ENCODE measurements at places on chromosomes 6 and 20.
A peak's percentile ranks its signal among the peaks of the same experiment; 100 is the strongest.

GRCh38 chr6:111782887-111783466, 90.3 kb downstream of the FYN start:
- DNase-seq, result no peak

GRCh38 chr6:105374010-105374420, 28.9 kb downstream of the PREP start:
- DNase-seq, result no peak

GRCh38 chr20:3221398-3222226, 12.3 kb downstream of the ITPA start:
- DNase-seq, result peak; percentile 48

DNA sequence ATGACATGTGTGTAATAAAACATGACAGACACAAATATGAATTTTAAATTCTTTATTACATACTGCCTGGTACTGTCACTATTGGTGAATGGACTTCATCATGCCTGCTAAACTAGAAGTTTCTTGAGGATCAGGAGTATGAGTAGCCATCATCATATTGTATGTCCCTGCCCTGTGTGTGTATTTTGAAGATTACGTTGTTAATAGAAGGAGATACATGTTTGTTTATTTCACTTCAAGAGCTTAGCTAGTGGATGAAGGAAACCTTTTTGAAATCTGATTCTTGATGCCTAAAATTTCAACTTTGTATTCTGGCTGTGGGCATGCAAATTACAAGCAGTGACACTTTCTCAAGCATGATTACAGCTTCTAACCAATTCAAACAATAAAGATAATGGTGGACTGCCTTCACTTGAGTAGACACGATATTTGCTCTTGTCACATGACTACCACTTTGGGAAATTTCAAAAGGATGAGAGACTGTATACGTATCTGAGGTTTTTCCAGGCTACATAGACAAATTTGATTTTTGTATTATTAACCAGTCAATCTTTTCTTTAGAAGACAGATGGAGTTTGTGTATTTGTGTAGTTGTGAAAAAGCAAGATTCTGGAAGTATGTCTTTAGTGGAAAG, 3.5 kb downstream of the TBPL1 start:
- no peak for DNase-seq

GRCh38 chr6:3756546-3756945, 5.0 kb upstream of the PXDC1 start:
- DNase-seq, result no peak

DNA sequence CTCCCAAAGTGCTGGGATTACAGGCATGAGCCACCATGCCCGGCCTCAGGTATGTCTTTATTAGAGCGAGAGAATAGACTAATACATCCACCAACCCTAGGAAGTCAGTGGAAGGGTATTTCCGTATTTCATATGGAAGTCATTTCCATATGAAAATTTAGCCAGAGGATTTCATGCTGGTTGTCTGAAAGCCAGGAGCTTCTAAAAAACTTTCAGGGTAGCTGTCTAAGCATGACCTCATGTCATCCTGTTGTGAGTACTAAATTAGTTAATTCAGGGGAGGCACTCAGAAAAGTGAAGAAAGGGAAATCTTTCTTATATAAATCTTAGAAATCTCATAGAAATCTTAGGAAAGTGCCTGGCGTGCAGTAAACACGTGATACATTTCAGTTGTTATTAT, 16.5 kb downstream of the SLC52A3 start:
- no peak for DNase-seq

- DNase-seq, result peak; percentile 82
Observed at GRCh38 chr6:106134906-106135634, 48.9 kb downstream of the PRDM1 start.

DNA sequence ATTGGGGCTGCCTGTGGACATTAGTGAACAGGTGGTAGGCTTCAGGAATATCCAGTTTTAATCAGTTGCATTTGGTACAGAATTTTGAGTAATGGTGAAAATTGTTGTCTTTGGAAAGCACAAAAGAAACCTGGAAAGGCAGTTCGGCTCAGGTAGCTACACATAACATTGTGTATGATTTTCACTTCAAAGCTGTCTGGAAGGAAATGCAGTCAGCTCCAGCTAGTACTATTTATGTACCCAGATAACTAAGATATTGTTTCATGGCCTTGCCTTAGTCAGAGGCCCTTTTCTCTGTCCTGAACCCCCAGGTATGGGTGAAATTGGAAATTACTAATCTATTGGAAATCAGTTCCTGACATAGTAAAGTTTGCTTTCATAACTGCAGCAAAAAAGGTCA, 195.6 kb upstream of the UST start:
- DNase-seq, result no peak

DNA sequence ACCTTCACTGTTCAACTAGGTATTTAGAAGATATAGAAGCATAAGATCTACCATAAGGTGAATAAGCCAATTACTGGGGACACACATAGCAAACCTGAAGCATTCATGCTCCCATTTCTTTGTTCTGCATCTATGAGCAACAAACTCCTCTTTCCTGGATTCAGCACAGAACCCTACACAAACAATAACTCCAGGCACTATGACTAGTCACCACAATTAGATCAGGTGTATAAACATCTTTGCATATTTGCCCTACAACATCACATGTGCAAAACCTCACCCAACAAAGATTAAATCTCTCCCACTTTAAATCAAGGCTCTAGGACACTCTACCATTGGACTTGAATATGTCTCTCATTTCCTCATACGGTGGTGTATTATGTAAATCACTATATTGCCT, 652.3 kb downstream of the EPHA7 start:
- DNase-seq, result no peak

GRCh38 chr20:6940048-6940447, 172.6 kb downstream of the BMP2 start:
- DNase-seq, result peak; percentile 76

DNA sequence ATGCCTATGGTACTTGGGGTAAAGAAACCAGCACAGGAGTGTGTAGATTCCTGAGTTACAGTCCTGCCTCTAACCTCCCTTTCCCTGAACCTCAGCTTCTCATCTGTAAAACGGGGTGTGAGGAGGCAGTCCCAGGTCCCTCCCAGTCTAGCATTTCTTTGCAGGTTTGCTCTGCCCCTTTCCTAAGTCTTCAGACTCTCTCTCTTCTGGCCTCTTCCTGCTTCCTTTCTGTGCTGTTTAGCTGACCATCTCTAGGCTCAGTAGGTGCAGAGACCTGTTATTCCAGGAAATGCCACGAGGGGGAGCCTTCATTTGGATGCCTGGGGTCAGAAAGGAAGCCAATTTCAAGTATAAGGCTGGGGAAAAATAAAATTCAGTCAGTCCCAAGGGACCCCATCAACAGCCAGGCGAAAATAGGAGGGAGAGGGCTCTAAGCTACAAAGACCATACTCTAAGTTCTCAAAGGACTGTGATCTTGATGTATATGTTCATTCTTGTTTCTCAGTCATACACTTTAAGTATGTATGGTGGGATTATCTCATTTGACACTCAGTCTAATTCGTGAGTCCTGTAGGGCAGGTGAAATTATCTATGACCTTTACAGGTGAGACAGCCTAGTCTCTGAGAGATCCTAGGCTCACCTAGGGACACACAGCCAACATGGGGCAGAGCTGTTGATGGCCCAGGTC, 89.1 kb downstream of the NCR2 start:
- peak; percentile 93 for DNase-seq

DNA sequence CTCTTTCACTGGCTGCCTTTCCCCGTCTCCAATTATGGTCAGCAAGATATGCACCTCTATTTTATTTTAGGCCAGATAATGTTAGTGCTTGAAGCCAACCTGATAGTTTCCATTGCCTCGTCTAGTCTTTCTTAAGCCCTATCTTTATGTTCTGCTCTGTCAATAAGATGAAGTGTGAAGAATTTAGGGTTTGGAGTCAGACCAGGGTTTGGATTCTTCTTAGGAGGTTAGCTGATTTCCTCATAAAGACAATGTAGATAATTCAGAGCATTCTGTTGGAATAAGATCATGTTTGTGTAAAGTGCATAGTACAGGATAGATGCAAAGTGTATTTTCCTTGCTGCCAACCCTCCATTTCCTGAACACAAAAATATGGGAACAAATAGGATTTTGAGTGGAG, 43.8 kb downstream of the PKIB start:
- DNase-seq, result no peak

DNA sequence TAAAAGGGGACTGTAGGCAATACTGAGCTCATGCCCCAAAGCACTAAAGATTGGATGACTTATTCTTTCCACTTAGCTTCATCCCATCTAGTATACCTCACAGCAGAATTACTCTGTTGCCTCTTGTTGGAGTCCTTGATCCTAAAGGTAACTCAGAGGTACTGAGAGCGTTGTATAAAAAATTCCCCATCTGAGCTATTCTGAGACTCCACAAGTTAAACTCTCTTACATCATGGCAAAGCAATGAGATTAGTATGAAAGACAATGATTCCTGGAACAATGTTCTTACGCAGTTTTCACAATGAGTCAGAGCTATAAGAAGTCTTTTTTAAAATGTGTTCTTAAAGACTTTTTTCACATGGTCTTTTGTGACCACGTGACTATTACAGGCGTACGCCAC, 370.1 kb downstream of the ADGRB3 start:
- no peak for DNase-seq

- DNase-seq, result peak; percentile 90
Observed at GRCh38 chr6:27547157-27548075, 74.5 kb upstream of the ZNF184 start.

- no peak for DNase-seq
Observed at GRCh38 chr20:57479196-57479595, 45.7 kb downstream of the CTCFL start.

DNA sequence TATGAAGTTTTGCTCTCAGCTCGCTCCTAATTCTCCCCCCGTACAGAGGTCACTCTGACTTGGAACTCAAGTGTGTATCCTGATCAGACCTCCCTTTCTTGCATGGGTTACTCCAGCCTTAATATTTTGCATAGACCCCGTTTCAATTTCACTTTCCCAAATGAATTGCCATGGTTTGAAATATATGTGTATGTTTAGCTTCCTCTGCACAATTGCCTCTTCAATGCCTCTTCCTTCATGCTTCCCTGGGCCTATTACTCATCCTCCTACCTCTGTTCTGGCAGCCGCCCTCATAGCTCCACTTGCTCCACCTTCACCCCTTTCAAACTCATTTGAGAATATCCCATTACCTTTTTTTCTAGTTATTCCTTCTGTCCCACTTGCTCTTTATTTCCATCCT, 90.0 kb upstream of the SAMD5 start:
- no peak for DNase-seq

DNA sequence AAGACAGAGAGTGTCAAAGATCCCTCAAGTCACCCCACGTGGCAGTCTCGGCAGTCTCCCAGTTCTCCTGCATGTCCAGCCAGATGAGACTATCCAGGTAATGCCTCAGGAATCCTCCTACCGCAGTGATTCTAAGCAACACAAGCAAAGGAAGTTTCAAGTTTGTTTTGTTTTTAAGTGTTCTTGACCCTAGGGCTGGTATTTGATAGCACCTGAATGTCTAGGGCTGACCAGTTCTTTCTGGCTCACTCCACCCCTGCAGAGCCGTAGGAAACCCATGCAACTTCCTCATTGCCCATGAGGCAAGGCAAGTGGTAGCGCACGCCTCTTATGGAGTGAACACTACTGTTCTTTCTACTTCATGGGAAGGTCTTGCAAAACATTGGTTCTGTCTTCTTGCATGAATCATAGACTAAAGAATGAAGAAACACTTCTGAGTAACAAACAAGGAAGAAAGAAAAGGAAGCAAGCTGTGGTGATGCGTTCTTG, 24.8 kb upstream of the FOXQ1 start:
- peak; percentile 90 for DNase-seq

DNA sequence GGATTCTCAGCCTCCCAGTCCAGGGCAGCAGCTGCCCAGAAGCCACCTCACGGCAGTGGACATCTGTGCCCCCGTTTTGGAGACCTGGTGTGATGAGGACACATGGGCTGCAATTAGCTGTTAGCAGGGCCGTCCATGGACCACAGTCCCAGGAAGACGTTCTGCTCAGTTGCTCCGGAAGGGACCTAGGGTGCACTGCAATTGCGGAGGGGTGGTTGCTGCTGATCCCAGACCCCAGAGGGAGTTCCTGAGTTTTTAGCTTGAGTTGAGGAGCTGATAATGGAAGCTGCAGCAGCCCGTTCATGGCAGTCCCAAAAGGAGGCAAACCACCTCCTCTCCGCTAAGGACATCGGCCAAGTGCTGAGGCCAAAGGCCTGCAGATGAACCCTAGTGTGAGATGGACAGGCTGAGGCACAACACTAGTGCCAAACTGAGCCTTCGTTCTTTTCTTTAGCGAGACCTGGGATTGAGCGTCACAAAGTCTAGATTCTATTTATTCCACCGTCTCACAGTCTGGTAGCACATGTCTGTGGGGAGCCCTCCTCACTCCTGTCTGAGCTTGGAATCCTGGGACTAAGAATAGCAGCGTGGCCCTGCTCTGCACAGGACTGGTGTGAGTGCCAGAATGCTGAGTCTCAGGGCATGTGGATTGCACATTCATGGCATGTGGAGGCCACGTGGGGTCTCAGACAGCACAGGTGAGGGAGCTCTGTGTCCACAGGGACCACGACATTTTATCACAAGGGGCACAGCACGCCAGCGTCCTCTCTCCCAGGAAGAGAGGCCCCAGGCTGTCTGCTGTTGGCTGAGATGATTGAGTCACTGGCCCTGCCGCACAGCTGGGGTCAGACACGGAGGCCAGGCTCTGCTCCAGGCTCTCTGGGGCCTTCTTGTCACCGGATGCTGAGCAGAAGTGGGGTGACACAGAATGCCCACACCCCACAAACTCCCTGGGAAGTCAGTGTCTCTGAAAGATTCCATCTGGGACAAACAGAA, 113.4 kb downstream of the PSMB1 start:
- no peak for DNase-seq

GRCh38 chr6:47188588-47189021, 121.1 kb downstream of the TNFRSF21 start:
- peak; percentile 90 for DNase-seq

GRCh38 chr20:2519115-2519809, 10.5 kb upstream of the ZNF343 start:
- DNase-seq, result no peak

GRCh38 chr6:43524483-43524961, 7.6 kb downstream of the POLR1C start:
- no peak for DNase-seq

DNA sequence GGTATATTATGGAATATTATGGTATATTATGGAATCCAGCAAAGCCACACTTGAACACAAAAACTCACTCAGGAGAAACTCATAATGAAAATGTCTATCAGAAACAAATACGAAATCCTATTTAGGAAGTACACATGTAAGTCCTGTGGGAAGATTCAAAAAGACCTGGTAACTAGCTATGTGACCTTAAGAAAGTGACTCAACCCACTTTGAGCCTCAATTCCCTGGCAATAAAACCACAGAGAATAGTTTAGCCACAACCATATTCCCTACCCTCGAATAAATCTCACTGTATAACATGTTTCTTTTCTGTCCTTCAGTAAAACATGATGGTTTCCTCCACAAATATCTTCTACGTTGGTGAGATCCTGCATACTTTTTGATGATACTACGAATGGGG, 56.4 kb downstream of the ZMYND8 start:
- DNase-seq, result no peak

GRCh38 chr6:163126741-163127140, 287.8 kb upstream of the QKI start:
- DNase-seq, result no peak

DNA sequence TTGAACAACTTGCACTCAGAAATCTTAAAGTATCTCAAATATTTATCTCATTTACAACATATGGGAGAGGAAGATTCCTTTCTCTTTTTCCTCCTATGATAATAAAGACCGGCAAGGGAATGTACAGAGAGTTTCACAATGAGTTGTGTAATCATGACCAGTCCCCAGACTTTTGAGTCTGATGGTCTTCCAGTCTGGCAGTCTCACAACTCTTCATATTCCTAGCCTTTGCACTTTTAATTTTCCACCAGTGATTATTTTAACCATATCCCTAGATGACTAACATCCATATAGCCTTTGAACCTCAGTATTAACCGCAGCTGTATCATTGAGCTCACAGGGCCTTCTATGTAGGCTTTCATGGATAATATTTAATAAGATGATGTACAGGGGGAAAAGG, 278.5 kb downstream of the KHDC1L start:
- no peak for DNase-seq
